NCI-H69 (cell line): ENCODE measurements at places on chromosomes 3 and 15.

GRCh38 chr3:146134348-146135117 is 26.5 kb downstream of the PLOD2 start:
- peak; percentile 23 for DNase-seq

DNA sequence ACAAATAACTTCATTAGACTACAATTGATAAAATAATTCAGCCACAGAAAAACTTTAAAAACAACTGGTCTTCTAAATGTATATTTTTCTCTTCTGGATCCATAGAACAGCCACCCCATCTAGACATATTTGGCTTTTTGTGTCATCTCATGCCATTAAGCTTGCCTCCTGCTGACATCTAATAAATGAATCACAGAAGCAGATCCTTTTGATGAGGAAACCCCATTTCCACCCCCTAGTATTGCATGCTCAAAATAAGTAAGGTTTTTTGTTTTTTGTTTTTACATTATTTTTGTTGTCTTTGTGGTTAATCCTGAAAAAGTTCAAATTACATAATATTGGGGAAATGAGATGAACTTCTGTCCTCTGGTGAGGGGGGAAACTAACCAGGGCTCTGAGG is 94.8 kb downstream of the DUT start:
- no peak for DNase-seq

- no peak for DNase-seq
These were observed 26.2 kb downstream of the SLC12A8 start for GRCh38 chr3:125186261-125186787.

DNA sequence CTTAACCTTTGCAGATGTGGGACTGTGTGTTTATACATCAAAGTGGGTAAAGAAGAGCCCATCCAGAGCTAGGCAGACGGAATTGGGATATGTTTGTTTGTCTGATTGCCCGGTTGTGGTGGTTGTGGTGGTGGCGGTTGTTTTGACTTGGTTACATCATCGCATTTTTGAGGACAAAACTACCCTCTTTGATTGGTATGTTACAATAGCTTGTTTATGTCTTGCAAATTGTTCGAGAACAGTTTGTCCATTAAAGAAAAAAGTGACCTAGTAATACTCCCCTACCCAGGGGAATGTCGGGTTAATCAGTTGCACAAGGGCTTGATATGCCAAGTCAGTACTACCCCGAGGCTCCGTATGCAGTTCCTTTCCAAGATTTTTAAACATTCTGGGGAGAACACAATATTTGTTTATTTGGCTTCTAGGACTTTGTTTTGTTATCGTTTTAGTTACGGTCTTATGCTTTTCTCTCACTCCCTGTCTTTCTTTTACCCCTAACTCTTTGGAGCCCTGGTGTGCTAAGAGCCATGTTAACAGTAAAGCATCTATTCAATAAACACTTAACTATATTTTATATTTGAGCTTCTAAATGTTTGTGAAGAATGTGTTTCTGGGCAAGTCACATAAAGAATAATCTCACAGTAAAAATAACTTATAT is 315.4 kb downstream of the LPP start:
- DNase-seq, result no peak

DNA sequence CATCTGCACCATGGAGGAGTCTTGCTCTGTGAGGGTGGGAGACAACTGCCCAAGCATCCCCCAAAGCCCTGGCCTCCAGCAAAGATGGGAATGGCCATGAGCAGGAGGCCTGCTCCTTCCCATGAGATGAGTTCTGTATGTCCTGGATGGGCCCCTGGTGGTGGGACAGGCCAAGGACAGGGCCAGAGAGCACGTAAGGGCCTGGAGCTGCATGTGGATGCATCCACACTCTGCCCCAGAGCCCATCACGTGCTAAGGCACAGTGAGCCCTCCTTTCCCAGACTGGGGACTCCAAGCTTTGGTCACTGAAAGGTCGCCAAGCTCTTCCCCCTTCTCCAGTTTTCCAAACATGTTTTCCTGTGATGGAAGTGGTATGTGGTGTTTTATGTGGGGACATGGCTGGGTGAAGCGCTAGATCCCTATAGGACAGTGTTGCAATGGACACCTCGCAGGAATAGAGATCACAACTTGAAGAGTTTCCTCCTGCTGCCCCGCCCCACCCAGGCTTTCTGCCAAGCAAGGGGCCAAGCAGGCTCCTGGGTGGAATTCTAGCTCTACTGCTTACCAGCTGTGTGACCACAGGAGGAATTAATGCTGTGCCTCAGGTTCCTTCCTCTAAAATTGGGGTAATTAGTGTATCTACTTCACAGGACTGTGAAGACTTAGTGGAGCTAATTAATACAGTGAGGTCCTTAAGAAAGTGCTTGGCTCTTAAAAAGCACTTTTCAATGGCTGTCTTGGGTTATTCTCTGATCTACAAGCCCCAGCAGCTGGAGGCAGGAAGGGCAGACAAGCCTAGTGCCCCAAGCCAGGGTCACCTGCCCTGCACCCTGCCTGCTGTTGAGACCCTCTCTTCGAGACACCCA is 106.4 kb upstream of the RPL32 start:
- DNase-seq, result peak; percentile 9

DNA sequence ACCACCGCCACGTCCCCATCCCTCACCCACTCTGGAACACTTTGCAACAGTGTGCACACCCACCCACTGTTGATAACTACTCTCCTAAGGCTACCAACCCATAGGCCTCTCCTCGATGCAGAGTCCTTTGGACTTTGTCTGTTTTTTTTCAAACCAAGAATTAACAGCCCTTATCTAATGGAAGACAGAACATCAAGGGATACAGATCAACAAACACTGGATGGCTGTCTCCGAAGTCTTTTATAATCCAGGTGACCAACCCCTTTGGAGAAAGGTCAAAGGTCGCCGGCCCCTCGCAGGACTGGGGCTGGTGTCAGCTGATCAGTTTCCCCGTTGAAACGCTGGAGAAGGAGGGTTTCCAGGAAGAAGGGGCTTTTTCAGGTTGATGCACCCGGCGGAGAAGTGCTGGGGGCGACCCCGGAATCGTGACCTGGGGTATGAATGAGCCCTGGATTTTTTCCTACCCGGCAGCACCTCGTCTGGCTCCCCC is 532 bp downstream of the B4GALT4 start:
- no peak for DNase-seq

DNA sequence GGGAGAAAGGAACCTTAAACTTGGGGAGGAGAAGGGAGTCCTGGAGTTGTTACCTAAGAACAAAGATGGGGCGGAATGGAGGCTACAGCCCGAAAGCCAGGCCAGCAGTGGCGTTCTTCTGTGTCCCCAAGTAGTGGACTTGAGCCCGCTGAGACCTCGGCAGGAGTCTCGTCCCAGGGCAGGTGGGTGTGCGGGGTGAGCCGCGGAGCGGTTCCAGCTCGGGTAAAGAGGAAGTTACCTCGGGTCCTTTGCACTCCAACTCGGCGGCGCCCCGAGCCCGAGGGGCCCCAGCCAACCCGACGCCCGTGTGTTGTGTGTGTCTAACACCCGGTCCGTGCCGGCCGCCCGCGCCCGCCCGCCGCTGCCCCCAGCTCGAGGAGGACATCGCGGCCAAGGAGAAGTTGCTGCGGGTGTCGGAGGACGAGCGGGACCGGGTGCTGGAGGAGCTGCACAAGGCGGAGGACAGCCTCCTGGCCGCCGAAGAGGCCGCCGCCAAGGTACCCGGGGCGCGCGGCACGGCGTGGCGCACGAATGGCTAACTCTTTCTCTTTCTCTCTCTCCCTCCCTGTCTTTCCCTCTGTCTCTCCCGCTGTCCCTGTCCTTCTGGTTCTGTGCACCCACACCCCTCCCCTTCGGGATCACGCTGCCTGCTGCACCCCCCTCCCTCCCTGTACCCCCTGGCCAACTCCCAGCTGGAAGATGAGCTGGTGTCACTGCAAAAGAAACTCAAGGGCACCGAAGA is 959 bp downstream of the TPM1 start:
- DNase-seq, result peak; percentile 54

- DNase-seq, result no peak
These were observed 209.0 kb downstream of the ARRDC4 start for GRCh38 chr15:98169551-98169950.

GRCh38 chr3:140995881-140996280 is 54.2 kb downstream of the SLC25A36 start:
- DNase-seq, result peak; percentile 5

GRCh38 chr3:47227678-47228077 is 54.9 kb downstream of the KIF9 start:
- DNase-seq, result no peak

GRCh38 chr3:141331377-141332318 is 36.7 kb upstream of the ZBTB38 start:
- no peak for DNase-seq

- DNase-seq, result peak; percentile 69
These were observed 237.1 kb upstream of the CFAP20DC start for GRCh38 chr3:59286791-59287531.

DNA sequence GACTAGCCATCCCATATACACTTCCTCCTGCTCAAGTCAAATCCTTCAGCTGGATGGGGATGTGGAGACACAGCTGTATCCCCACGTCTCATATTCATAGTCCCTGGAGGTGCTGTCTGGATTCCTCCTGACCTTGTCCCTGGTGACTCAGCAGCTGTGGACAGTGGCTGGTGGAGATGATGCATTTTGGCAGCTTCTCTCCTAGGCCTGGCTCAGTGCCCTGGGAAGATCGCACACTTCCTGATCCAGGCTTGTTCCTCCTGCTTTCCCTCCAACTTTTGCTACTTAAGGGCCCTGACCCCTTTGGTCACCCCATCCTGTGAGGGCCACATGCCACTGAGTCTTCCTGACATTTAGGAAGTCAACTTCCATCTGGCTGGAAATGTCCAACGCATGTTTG is 44.4 kb downstream of the ADAMTSL3 start:
- no peak for DNase-seq

DNA sequence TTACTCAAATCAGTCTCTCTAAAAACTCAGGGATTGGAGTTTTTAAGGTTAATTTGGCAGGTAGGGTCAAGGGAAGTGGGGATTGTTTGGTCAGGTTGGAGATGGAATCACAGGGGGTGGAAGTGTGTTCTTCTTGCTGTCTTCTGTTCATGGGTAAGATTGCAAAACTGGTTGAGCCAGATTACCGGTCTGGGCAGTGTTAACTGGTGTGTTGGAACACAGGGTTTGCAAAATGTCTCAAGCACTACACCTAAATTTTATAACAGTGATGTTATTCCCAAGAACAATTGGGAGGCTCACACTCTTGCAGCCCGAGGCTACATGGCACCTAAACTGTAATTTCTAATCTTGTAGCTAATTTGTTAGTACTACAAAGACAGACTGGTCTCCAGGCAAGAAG is 425.4 kb downstream of the PLOD2 start:
- DNase-seq, result no peak

- no peak for DNase-seq
These were observed 2.3 kb upstream of the TYRO3 start for GRCh38 chr15:41556677-41557076.

DNA sequence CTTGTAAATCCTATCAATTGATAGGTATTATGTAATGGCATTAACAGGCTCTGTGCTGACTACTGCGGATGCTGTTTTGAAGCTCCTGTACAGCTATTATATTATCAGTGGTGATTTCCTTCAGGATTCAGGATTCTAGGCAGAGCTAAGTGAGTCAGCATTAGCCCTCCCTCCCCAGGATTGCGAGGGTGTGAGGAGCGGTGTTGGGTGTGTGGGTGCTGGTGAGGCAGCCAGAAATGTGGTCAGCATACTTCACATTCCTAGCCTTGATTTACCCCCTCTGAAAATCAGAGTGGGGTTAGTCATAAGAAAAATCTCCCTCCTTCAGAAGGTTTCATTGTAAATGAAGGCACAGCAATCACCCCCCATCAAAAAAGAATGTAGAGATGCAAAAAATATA is 72.5 kb downstream of the SNTN start:
- DNase-seq, result no peak

GRCh38 chr3:38059148-38059547 is 20.1 kb downstream of the DLEC1 start:
- DNase-seq, result no peak

DNA sequence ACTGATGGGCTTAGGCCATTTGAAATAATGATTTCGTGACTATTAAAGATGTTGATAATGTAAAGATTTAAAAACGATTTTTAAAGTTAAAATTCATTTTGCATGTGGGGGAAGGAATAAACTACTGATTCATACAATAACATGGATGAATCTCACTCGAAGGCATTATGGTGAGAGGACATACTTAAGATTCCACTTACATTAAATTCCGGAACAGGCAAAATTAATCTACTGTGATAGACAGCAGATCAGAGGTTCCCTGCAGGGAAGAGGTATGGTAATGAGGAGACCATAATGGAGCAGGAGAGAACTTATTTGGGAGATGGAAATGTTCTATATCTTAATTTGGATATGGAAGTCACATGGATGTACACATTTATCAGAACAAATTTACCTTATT is 28.4 kb upstream of the RAB6B start:
- DNase-seq, result no peak

DNA sequence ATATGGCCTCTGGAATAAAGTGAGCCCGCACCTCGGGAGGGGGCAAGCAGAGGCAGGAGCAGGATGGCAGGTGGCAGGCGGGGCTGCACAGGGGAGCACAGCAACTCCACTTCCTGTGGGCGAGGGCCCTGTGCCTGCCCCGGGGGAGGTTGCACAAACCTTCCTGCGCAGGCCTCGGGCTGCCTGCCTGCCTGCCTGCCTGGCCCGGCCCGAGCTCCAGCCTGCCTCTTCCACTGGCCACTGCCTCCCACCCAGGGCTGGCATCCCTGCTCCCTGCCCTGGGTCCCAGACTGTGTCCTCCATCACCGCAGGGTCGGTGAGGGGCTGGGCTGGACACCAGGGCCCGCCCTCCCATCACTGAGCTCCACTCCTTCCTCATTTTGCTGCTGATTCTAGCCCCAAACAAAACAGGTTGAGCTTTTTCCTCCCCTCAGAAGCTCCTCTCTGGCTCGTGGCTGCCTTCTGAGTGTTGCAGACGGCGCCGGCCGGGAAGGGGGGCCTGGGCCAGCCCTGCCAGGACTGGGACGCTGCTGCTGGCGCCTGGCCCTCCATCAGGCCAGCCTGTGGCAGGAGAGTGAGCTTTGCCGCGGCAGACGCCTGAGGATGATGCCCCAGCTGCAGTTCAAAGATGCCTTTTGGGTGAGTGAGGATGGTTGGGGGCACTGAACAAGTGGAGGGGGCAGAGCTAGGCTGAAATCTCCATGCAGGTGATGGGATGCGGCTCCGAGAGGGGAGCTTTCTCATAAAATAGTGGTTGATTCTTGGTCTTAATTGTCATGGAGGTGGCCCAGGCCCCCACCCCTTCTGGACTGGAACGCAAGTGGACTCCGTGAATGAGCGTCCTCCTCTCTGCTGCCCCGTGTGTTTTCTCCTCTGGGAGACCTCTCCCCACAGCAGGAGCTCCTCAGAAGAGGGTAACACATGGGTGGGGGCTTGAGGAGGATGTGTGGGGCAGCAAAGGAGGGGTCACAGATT is at the start of gene PSTPIP1:
TSS of gene PSTPIP1 (plus strand) at position 156 of the 975 bp plus-strand sequence. CDS start at position 604, 448 bp downstream.
- DNase-seq, result peak; percentile 66

- DNase-seq, result no peak
These were observed 96.5 kb upstream of the PRICKLE2 start for GRCh38 chr3:64321747-64322146.

- no peak for DNase-seq
These were observed 66.0 kb downstream of the DNAJB8 start for GRCh38 chr3:128400671-128401070.

DNA sequence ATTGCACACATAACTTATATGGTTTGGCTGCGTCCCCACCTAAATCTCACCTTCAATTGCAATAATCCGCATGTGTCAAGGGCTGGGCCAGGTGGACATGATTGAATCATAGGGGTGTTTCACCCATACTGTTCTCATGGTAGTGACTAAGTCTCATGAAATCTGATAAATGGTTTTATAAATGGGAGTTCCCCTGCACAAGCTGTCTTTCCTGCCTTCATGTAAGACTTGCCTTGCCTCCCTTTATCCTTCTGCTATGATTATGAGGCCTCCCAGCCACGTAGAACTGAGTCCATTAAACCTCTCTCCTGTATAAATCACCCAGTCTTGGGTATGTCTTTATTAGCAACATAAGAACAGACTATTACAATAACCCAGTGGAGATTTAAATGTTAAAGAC is 653.9 kb downstream of the ROBO1 start:
- no peak for DNase-seq
